NT2/D1 (cell line): ENCODE measurements at places on chromosomes 7 and 10.

GRCh38 chr7:100629117-100629716 lies 12.1 kb downstream of the TFR2 start:
- peak; percentile 51 for DNase-seq

DNA sequence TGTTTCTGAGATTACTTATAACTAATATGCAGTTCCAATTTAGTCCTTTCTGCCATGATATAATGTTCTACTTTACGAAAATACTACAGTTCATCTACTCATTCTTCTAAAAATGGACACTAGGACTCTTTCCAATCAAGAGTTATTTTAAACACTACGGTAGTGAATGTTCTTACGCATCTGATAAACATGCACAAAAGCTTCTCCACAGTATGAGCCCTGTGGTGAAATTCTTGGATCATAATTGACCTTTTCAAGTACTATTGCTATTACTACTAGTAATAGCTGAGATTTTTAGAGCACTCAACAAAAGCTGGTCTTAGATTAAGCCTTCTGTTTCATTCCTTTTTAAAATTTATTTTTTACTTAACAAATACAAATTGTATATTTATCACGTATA lies 106.4 kb downstream of the CH25H start:
- DNase-seq: no peak

DNA sequence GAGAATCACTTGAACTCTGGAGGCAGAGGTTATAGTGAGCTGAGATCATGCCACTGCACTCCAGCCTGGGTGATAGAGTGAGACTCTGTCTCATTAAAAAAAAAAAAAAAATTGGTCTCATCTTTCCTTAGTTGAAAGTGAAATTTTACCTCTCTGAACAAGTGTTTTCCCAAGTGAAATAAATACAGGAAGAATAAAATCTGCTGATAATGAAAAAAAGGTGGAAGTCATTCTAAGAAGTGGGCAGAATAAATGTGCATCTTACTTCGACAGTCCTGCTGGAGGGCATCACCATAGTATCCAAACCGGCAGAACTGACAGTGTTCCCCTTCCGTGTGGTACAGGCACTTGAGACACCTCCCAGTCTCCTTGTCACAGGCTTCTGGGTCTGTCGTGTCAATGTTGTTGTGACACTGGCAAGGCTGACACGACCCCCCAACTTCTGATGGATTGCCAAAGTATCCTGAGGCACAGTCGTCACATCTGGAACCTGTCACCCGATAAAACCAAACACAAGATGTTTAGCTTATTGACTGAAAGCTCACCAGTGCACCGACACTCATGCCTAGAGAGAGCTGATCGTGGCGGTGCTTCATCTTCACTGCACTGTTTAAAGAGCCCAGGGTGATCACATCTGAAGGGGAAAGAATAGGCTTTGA lies 49.6 kb downstream of the LAMB1 start:
- DNase-seq: no peak

DNA sequence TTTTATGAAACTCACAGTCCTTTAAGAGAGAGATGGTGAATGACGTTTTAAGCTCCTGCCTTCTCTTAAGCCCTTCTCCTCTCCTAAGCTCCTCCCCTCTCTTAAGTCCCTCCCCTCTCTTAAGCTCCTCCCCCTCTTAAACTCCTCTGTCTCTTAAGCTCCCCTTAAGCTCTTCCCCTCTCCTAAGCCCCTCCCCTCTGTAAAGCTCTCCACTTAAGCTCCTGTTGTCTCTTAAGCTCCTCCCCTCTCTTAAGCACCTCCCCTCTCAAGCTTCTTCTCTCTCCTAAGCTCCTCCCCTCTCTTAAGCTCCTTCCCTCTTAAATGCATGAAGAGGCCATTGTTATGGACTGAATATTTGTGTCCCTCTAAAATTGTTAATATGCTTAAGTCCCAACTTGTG lies 1180.6 kb upstream of the AUTS2 start:
- peak; percentile 36 for DNase-seq

DNA sequence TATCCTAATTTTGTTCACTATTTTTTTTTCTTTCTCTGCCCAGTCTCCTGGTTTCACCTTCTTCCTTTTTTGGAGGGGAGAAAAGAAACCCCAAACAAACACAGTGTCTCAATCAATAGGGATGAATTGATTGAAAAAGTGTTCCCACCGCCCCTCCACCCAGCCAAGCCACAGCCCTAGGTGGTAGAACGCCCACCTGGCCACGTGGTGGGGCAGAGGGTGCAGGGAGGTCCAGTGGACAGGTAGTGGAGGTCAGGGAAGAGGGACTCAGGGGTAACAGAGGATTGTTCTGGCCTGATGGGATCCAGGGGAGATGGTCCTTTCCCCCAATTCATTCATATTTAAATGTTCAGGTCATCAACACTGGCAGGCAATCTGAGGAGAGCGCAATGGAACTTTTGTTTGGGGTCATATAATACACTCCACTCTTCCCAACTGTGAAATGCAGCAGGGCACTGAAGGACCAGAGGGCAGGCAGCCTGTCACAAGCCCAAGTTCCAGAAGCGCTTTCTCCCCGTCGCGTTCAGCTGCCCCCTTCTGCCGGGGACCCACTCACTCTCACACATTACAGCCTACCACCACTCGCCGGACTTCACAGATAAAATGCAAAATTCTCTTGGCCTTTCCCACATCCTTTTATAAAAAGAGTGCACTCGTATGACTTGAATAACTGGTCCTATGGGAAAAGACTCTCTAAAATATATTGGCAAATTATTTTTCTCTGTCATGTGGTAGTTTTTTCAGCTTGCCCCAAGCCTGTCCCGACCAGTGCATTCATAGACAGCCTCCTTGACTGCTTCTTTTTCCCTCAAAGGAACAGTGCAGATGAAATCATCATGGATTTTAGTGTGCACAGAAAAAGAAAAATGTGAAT lies 1.6 kb downstream of the INHBA start:
- DNase-seq: no peak

GRCh38 chr10:5524641-5525560 lies at the start of gene CALML3:
CALML3 (plus strand) TSS chr10:5524961; CDS start chr10:5525086, 125 bp downstream.
- DNase-seq: no peak

DNA sequence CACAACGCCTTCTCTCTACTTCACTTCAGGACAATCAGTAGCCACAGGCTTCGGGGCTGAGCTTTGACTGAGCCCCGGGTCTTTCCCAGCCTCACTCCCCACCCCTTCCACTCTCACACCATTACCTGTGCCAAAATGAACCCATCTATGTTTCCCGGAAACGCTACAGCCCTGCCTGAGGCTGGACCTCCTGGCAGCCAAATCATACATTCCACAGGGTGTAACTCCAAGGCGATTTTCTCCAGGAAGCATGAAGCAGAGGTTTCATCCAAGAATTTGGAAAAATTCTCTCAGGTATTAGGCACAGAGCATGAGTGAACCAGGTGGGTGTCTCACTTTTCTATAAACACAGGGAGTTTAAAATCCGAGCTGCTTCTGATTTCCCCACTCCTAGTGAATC lies 286.3 kb downstream of the TNS3 start:
- no peak for DNase-seq

GRCh38 chr10:97913614-97914013 lies 64.0 kb downstream of the GOLGA7B start:
- DNase-seq: no peak

DNA sequence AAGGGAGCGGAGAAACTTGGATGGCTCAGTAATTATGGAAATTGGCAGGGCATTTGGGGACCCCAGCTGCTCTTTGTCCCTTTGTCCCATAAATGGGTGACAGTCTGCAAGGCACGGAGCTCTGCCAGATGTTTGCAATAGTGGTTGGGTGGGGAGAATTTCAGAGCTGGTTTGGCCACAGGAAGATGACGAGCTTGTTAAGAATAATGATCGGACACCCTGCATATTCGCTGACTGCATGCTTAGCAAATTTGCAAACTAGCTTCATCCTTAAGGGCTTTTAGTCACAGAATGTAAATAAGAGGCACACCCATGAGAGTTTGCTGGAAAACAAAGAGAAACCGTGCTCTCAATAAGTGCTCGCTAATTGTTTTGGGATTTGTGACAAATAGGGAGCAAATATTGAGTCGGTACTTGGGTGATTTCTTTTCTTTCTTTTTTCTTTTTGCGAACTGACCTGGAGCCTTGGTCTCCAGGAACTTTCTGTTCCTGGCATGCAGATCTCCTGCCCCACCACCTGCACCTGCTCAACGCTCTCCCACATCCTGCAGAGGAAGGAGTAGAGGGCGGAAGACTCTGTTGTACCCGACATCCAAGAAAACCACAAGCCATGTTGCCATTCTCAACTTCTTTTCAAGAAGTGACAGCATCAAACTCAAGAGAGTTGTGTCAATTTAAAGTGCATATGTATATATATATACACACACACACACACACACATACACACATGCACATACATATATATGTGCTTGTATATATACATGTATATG lies 238.9 kb downstream of the CAMK1D start:
- no peak for DNase-seq

- no peak for DNase-seq
Measured at GRCh38 chr7:31815796-31816195, 128.8 kb downstream of the PPP1R17 start.

DNA sequence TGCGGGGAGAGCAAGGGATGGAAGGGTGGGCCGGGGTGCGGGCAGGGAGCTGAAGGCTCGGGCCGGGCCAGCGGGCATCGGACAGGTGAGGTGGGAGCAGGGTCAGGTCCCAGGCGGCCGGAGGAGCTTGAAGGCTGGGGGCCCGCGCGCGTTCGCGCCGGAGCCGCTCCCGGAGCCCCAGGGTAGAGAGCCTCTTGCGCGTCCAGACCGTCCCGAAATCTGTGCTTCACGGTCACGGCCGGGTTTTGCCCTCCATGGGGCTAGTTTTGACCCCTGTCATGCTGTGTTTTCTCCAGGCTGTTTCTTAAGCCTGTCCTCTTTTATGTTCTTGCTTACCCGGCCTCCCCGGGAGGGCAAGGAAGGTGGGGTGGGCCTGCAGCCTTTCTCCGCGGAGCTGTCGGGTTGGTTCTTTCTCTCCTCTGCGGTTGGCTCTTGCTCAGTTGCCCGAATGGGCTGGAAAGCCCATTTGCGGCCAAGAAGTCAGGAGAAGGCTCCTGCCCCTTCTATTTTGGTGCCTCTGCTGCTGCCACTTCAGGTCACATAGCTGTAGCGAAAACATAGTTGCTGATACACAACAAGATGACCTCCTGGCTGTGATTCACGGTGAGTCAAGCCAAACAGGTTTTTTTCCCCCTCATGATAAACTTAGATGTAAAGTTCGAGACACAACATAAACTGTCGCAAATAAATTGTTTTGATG lies 650 bp downstream of the UBE2D1 start:
- no peak for DNase-seq

DNA sequence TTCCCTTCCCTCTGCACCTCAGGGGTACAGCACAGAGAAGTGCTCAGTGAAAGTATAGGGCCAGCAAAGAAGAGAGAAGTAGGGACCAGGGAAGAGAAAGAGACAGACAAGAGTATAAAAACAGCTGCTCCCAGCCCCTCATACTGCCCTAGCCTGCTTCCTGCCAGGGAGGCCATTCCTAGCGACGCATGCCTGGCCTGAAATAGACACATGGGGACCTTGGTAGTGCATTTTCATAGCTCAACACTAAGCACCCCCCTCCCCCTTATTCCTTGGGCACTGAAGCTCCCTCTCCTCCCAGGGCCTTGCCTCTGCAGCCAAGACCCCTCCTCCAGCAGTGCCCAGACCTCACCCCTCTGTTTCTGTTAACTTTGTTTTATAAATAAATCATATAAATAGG lies 64.7 kb downstream of the ZMIZ1 start:
- DNase-seq: no peak

DNA sequence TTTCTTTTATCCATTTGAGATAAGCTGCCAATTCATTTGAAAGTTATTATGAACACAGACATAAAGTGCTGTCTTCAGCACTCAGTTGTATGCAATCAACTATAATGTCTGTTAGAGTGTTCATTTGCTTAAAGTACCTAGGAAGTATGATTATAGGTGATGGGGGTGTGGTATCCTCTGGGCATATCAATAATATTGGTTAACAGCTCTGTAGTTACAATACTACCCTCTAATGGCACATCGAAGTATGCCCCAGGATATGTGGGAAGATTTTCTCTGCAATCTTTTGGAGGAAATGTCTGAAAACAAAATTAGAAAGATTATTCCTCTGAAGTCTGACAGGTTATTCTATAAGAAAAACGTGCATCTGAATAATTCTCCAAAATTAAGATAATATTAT lies 429.7 kb downstream of the ARL4A start:
- peak; percentile 20 for DNase-seq

GRCh38 chr10:47207894-47208469 lies 92.0 kb upstream of the GDF10 start:
- no peak for DNase-seq
